ENCODE measurements at places on chromosomes 4 and X.
A peak's percentile ranks its signal among the peaks of the same experiment; 100 is the strongest.

DNA sequence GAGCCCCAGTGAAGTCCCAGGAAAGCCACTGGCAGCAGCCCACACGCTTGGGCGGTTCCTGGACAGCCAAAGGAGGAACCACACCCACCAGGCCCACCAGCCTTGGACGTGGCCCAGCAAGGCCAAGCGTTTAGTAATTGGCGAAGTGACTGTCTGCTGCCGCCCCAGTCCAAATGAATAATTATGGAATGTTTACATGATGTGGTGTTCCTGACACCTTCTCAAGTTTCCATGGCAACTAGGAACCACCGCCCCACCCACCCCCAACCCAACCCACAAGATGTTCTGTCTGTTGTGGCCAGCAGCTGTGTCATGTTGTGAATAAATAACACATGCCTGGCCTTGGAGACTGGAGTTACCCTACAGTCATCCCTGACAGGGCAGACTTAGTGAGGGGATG is 22.3 kb downstream of the APLN start:
- DNase-seq, result no peak

DNA sequence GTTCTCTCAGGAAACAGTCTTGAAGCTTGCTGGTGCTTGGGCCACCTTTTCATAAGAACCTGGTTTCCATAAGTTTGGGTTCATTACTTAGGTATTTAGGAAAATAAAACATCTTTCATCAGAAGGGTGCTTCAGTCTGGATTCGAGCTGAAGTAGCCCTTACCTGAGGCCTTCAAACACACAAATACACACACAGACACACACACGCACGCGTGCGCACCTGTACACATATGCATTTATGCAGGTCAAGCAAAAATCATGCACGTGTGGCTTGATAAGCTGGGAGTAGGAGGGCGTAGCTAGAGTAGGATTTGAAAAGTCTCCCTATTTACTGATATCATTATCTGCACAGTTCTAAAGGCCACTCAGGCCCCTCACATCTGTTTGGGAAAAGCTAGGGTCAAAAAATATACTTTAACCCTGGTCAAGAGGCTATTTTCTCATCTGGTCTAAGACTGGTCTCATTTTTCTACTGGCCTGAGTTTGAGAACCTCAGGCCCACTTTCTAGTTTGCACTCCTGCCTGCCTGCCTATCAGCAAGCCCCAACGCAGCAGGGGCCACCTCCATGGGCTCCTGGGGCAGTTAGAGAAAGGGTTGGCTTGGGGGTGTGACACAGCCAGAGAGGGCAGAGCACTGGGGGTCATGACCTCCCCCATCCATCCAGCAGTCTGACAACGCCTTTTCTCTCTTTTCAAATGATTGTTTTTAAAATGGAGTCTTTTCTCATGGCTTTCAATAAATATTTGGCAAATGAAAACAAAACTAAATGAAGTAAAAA is 64.3 kb downstream of the RASL11B start:
- DNase-seq, result no peak

DNA sequence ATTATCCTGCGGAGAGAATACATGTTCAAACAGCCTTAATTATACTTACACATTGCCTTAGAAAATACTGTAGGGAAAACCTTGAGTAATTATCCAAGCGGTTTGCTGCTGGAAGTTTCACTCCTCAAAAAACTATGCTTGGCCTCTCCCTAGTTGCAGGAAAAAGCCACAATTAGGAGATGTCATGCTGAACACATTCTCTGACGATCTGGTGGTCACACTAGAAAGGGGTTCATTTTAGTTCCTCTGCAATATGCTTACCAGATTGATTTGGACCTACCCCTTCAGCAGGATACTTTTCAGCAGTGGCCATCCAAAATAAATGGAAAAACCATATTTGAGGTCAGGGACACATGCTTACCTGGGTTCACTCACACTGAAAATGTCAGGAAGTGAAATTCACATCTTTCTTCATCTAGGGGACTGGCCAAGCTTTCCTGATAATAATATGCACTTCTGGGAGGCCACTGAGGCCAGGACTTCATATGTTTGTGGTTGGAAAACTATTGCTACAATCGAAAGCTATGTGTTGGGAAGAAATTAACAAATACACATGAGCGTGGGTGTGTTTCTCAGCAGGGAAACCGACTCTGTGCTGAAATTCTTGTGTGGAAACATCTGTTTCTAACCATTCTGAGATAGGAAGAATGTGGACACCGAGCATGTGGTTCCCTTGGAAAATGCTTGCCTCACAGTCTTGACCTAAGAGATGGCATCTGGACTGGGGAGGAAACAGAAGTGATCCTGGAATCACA is 68.8 kb downstream of the ATXN3L start:
- no peak for DNase-seq

- DNase-seq, result no peak
Observed at GRCh38 chrX:68721546-68721945, 74.1 kb downstream of the STARD8 start.

GRCh38 chr4:145709843-145710242 is 29.9 kb downstream of the C4orf51 start:
- DNase-seq, result no peak

GRCh38 chr4:161376275-161376674 is 787.5 kb downstream of the FSTL5 start:
- no peak for DNase-seq

- no peak for DNase-seq
Observed at GRCh38 chr4:127469959-127470809, 162.6 kb upstream of the INTU start.

DNA sequence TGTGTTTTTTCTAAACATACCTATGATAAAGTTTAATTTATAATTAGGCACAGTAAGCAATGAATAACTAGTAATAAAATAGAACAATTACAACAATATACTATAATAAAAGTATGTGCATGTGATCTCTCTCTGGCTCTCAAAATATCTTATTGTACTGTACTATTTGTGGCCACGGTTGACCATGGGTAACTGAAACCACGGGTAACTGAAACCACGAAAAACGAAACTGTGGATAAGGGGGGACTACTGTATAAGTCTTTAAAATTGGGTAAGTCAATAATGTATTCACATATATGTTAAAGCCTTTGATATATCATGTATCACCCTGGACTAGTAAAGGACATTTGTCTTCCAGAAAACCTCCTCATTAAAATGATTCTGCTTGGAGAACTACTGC is 20.0 kb downstream of the TMEM154 start:
- no peak for DNase-seq

GRCh38 chr4:176498617-176499256 is 179.0 kb downstream of the SPCS3 start:
- no peak for DNase-seq

GRCh38 chr4:189767941-189768340 is 172.7 kb upstream of the FRG1 start:
- no peak for DNase-seq

- DNase-seq, result no peak
Observed at GRCh38 chr4:66048861-66049260, 378.6 kb upstream of the EPHA5 start.

DNA sequence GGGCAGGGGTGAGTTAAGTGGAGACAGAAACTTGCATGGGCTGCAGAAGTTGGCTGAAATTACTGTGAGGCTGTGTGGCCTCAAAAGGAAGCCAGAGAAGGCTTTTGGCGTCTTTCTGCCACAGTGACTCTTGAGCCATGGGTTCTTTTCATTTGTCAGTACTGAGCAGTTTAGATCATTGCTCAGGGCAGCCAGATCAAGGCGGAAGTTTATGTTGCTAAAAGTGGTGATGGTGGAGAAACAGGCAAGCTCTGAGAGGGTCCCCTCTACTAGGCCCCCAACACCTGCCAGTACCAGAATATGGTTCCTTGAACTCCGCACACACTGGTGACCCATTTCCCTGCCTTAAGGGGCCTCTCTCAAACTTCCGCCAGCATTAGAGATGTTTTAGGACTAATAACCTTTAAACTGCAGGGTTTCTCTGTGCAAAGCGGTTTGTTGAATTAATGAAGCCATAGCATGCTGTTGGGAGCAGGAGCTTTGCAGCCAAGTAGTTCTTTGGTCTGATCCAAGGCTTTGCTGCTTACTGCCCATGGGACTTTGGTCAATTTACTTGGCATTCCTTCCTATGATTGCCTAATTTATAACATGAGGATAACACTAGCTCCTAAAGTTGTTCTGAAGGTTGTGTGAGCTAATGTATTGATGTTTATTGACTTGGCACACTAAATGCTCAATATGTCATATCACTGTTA is 34.5 kb downstream of the RNF175 start:
- no peak for DNase-seq

DNA sequence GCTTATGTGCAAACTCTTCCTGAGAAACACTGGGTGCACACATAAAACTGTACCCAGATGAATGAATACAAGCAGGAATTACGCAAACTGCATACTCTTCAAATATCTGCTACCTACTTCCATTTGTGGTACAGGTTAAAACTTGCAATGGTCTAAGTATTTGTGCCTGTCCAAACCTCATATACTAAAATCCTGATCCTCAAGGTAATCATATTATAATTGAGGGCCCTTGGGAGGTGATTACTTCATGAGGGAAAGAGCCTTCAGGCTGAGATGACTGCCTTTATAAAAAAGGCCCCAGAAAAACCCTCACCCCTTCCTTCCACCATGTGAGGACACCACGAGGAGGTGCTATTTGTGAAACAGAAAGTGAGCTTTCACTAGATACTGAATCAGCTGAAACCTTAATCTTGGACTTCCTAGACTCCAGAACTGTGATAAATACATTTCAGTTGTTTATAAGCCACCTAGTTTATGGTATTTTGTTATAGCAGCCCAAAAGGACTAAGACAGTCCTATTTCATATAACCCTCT is 1977.2 kb downstream of the PCDH7 start:
- no peak for DNase-seq

DNA sequence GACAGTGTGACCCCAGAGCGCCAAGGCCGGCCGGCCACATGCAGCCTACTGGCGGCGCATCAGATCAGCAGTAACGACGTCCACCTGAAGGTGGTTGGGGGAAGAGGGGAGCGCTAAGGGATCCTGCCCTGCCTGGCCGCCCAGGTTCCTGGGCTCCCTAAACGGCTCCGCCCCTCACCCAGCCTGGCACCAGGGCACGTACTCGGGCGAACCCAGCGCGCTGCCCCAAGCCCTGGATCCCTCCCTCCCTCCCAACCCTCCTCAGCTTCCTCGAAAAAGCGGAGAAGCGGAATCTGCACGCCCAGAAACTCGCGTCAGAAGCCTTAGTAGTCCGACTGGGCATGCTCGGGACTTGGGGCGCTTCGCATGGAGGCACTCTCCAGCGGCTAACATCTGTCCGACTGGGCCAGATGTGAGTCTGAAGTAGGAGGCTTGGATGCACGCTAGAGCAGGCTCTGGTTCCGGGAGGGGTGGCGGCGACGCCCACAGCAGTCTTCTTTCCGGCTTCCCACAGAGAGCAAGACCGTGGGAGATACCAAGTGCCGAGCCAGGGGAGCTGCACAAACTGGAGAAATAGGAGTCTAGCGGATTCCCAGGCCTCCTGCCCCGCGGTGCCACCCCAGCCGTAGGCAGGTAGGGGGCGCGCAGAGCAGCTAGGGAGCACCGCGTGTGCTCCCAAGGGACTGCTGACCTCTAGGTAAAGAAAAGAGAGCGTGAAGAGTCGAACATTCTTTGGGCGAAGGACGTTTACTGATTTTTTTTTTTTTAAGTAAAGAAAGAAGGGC is 114.3 kb upstream of the TEX13C start:
- DNase-seq, result peak; percentile 39

DNA sequence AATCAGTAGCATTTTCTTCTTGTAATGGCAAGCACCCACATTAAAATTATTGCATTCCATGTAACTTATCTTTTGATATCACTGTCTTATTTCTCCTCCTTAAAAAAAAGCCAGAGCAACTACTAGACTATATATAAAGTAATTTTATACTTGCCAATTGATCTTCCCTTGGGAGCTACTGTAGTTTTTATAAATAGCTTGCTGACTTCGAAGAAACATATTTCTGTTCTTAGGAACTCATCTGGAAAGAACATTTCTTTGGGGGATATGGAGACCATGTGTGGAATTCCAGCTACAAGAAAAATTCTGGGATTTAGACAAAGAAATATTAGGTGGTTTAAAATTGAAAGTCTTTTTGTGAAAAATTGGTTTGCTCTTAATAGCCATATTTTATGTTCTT is 94.9 kb downstream of the BMPR1B start:
- no peak for DNase-seq

GRCh38 chr4:105088110-105088879 is 58.4 kb upstream of the TET2 start:
- DNase-seq, result no peak

DNA sequence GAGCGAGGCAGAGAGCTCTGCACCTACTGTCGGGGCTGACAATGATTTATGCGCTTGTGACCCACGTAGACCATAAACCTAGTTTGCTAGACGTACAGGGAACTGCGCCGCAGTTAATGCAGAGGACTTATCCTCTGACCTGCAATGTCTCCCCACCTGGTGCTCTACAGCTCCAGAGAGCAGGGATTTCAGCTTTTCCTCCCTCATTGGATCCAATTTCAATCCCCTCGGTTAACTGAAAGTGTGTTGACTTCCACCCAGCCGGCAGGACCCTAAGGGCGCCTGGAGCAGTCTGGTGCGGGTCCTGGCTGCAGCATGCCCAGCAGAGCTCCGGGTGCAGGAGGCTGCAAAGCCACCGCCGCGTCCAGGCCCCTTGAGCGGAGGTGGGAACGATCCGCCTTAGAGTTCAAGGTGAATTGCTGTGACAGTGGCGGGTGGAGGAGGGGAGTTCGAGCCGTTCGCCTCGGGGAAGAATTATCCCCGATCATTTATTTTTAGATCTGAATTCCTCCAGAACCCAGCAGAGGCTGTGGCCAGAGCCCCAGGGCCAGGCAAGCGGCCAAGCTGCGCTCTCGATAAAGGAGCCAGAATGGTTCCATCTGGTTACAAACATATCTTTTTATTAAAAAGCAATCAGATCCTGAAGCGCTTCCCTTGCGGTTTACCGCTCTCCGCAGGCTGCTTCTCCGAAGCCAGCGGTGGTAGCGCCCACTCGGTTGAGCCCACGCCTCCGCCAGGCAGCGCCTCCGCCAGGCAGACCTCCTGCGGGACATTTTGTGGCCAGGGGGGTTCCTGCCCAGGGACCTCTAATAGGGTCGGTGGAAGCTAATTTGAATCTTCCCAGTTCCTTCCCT is 66.0 kb downstream of the FBXO8 start:
- DNase-seq, result peak; percentile 23

- no peak for DNase-seq
Observed at GRCh38 chrX:119640731-119641170, 34.5 kb upstream of the NKRF start.

DNA sequence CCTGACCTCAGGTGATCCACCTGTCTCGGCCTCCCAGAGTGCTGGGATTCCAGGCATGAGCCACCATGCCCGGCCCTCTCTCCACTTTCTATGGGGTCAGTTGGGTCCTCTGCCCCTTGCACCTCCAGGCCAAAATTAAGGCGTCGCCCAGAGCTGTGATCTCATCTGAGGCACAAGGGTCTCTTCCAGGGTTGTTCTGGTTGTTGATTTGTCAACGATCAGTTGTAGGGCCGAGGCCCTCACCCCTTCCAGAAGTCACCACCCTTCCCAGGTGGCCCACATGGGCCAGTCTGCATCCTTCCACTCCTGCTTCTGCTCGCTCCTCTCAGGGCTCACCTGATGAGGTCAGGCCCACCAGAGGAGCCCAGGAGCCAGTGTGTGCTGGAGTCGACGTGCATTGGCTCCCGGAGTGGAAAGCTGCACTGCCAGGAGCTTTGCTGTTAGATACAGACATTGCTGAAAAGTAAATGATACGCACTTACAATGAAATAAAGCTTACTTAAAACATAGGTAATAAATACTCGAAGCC is 14.3 kb upstream of the TMEM271 start:
- DNase-seq, result no peak

GRCh38 chr4:145735827-145736226 is 55.9 kb downstream of the C4orf51 start:
- DNase-seq, result no peak

GRCh38 chr4:2303686-2304320 is 41.9 kb upstream of the MXD4 start:
- no peak for DNase-seq

- DNase-seq, result no peak
Observed at GRCh38 chrX:65690057-65690855, 22.8 kb downstream of the MSN start.

All from NCI-H1092 treated with DMSO at 0.1 percent for 48 hours (cell line).